ENCODE measurements at places on chromosomes 7 and 10.
A peak's percentile ranks its signal among the peaks of the same experiment; 100 is the strongest.

DNA sequence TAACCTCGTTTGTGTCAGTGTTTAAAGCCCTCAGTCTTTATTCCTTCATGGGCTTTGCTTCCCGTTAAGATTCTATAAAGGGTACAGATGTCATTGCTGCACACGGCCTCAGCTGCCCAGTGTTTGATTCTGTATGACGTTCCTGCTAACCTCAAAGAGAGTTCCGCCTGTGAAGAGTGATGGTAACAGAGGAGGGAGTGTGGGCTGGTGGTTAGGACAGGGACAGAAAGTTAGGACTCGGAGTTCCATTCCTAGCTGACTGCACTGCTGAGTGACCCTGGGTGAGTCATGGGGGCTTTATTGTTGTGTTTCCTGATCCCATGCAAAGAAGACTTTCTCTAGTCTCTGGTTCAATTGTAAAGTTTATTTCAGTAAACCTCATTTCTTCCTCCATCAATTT, 227.1 kb downstream of the DYNC1I1 start:
- no peak overlapping the region for H3K27ac ChIP-seq
- no peaks in the 10 kb centered on the region for H3K36me3 ChIP-seq
- H3K27me3 ChIP-seq: no peaks in the 10 kb centered on the region
- no peaks in the 10 kb centered on the region for H3K4me1 ChIP-seq

- H3K4me3 ChIP-seq: no peak overlapping the region
- H3K4me1 ChIP-seq: peaks cover 4% of the 10 kb centered on the region
- no peaks in the 10 kb centered on the region for H3K27me3 ChIP-seq
- DNase-seq: no peak
- no peaks in the 10 kb centered on the region for H3K36me3 ChIP-seq
These were observed 26.2 kb upstream of the CDCA7L start for GRCh38 chr7:21971780-21972396.

- no peaks in the 10 kb centered on the region for H3K4me1 ChIP-seq
- H3K4me3 ChIP-seq: no peak overlapping the region
- DNase-seq: no peak
- H3K27ac ChIP-seq: no peak overlapping the region
- no peaks in the 10 kb centered on the region for H3K36me3 ChIP-seq
These were observed 30.9 kb upstream of the KLHL7 start for GRCh38 chr7:23074443-23075261.

GRCh38 chr10:128609460-128609859, 483.2 kb upstream of the MKI67 start:
- no peak for DNase-seq
- no peaks in the 10 kb centered on the region for H3K36me3 ChIP-seq
- no peaks in the 10 kb centered on the region for H3K27me3 ChIP-seq
- H3K4me3 ChIP-seq: no peak overlapping the region

GRCh38 chr7:47195641-47196040, 386.3 kb downstream of the TNS3 start:
- no peak overlapping the region for H3K4me3 ChIP-seq
- no peak for DNase-seq
- no peaks in the 10 kb centered on the region for H3K36me3 ChIP-seq
- no peaks in the 10 kb centered on the region for H3K27me3 ChIP-seq

- DNase-seq: no peak
- peak overlapping the region; percentile 44 for H3K27ac ChIP-seq
- H3K27me3 ChIP-seq: no peaks in the 10 kb centered on the region
- no peak overlapping the region for H3K4me3 ChIP-seq
- peaks cover 43% of the 10 kb centered on the region for H3K4me1 ChIP-seq
These were observed 59.8 kb downstream of the ENTPD1 start for GRCh38 chr10:95815701-95816240.

DNA sequence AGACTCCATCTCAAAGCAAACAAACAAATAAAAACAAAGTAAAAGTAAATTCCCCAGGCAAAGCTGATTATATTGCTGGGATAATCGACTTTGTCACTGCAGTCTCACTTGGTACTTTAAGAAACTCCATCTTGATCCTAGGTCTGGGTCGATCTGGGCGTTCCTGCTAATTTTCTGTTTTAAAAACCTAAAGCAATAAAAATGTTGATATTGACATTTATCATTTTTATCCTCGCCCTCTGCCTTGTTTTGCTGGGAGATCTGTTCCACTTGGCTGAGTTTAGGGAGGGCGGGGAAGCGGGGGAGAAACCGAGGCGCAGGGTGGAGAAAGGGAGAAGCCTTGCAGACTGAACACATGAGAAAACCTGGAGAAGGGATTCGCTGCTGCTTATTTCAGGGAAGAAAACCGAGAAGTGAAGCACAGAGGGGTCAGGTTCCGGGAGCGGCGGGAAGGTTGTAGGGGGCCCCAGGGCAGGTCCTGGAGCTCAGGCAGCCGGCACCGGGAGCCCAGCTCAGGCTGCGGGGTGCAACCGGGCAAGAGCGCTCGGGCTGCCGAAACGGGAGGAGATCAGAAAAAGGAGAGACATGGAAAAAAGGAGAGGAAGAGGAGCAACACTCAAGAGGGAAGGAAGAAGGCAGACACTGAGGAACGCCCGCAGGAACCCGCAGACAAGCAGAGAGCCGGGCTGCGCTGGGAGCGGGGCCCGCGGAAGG, 27.3 kb upstream of the KMT2C start:
- peak overlapping the region; percentile 93 for H3K27ac ChIP-seq
- no peaks in the 10 kb centered on the region for H3K27me3 ChIP-seq
- peaks cover 39% of the 10 kb centered on the region for H3K4me1 ChIP-seq

DNA sequence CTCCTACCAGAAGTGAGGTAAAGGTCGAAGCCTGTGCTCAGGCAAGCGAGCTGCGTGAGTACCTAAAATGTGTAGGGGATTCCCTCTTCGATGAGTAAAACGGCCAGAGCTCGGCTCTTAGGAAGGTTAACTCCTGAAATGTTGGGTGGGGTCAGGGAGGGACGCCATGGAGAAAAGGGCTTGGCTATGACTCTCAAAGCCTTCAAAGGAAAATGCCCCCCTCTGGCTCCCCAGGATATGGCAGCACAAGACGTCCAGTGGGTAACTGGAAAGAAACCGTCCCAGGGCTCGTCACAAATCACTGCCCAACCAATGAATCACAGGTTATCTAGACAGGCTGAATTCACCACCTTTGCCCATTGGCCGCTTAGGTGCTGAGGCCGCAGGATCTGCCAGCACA, 58.0 kb downstream of the CALML3 start:
- H3K27me3 ChIP-seq: no peaks in the 10 kb centered on the region
- H3K4me3 ChIP-seq: no peak overlapping the region
- H3K4me1 ChIP-seq: peaks cover 7% of the 10 kb centered on the region
- DNase-seq: no peak
- no peaks in the 10 kb centered on the region for H3K36me3 ChIP-seq

DNA sequence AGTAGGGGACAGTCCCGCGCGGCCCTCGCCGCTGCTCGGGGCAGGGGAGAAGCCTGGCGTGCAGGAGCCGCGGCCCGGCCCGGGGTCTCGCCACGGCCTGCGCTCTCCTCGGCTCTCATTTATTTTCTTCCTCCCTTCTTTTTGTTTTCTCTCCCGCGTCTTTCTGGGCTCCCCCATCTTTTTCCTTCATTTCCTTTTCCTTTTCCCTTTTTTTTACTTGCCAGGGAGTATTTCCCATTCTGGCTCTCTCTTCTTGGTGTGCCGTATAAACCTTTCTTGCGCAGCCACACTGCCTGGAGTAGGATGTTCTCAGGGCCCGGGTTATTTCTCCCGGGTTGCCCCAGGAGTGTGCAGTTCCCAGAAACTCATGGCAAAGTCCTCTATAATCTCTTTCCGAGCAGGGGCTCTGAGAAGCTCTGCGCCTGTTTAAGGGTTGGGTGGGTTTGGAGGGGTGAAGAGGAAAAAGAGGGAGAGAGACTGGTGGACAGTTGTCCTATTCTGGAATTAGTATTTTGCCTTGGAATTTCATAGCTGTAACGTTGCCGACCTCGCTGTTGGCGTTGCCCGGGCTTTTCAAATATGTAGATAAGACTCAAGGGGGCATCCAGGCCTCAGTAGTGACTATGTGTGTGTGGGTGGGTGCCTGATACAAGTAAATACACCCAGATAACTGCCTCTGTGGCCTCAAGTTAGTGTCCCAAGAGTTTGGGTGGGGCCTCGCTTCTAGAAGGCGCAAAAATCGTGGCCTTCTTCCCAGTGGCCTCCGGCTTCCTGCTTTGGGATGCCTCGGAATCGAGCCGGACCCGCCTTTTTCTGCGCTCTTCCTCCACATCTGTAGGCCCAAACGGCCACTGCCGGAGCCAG, 4.3 kb upstream of the ZNF503 start:
- H3K4me1 ChIP-seq: peaks cover 72% of the 10 kb centered on the region
- no peak overlapping the region for H3K4me3 ChIP-seq
- H3K36me3 ChIP-seq: no peaks in the 10 kb centered on the region
- H3K27me3 ChIP-seq: peaks cover 42% of the 10 kb centered on the region
- H3K27ac ChIP-seq: no peak overlapping the region

DNA sequence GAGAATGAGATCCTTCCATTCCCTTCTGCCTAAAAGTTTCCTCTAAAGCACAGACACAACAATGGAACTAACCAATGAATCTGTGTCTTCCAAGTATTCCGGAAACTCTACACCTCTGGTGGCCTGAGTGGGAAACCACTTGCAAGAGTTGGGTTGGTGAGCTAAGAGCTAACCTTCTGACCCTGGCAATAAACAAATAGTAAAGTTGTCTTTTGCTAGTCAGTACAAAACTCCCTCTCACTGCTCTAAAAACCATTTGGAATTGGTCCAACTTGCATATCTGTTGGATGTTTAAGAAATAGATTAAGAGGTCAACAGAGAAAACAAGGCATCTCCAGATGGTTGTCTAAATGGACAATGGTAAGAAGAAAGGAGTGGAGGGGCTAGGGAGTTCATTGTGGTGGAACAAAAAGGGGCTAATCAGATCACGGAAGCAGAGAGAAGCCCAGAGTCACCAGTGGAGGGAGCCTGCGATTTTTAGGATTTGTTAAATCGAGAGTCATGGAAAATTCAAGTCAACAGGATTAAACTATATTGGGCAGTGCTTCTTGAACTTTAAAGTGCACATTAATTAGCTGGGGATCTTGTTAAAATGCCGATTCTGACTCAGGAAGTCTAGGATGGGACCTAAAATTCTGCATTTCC, 192.3 kb downstream of the EVX1 start:
- no peaks in the 10 kb centered on the region for H3K36me3 ChIP-seq
- H3K4me1 ChIP-seq: no peaks in the 10 kb centered on the region
- H3K27ac ChIP-seq: no peak overlapping the region
- DNase-seq: no peak
- no peaks in the 10 kb centered on the region for H3K27me3 ChIP-seq

DNA sequence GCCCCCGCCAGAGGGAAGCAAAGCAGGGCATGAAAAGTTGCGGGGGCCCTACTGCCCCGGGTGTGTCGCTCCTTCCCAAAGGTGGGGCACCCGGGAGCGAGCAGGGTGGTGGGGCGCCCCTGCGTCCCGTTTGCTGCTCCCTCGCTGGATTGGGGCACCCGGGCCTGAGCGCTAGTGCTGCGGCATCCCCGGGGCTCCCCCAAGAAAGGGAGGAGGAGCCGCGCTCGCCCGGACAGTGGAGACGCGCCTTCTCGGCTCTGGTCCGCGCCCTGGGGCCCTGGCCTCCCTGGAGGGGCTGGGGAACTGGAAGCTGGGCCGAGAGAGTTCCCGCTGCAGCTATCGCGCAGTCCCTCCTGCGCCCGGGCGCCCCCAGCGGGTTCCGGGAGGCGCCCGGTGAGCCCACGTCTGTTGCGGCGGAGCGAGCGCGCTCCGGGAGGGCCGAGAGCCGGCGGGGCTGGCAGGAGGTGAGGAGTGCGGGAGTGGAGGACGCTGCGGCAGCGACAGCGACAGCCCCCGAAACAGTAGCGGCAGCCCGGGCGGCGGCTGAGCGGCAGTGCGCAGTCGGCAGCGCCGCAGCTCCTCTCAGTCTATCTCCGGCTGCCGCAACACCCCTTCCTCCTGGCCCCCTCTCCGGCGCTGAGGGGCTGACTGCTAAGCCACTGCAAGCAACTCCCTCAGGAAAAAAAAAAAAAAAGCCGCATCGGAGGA, 504 bp upstream of the BMPER start:
- no peaks in the 10 kb centered on the region for H3K36me3 ChIP-seq
- peaks cover 78% of the 10 kb centered on the region for H3K27me3 ChIP-seq
- H3K4me1 ChIP-seq: no peaks in the 10 kb centered on the region
- no peak overlapping the region for H3K4me3 ChIP-seq
- DNase-seq: no peak
